COLO829 (cell line): ENCODE measurements at places on chromosomes 12 and 14.
A peak's percentile ranks its signal among the peaks of the same experiment; 100 is the strongest.

DNA sequence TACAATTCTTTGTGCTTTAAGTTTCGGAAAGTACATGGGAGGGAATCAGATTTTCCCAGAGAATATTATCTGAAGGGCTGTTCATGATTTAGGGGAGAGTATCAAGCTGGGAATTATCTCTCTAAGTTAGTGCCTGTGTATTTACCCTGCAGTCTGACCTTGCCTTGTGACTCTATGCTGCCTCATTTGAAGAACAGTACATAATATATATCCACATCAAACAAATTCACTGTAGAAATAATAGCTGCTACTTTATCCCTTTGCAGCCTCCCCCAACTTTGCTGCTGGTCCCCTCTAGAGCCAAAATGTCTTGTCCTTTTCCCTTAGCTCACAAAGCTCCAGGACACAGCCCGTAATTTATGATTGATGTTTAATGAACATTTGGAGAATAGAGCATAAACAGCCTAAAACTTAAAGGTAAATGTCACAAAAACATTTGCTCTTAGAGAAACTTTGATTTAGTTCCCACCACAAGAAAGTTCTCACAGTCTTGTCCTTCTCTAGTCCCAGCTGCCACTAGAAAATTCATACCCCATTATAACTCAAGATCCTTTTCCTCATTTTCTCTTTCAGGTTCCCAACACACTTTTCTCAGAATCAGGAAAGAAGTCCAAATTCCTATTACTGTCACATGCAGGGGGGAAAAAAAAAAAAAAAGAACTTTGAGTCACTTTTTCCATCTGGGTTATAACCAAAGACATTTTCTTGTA, 1009.6 kb downstream of the FLRT2 start:
- no peak for DNase-seq

GRCh38 chr12:130651188-130651959, 64.7 kb downstream of the RIMBP2 start:
- DNase-seq: no peak

DNA sequence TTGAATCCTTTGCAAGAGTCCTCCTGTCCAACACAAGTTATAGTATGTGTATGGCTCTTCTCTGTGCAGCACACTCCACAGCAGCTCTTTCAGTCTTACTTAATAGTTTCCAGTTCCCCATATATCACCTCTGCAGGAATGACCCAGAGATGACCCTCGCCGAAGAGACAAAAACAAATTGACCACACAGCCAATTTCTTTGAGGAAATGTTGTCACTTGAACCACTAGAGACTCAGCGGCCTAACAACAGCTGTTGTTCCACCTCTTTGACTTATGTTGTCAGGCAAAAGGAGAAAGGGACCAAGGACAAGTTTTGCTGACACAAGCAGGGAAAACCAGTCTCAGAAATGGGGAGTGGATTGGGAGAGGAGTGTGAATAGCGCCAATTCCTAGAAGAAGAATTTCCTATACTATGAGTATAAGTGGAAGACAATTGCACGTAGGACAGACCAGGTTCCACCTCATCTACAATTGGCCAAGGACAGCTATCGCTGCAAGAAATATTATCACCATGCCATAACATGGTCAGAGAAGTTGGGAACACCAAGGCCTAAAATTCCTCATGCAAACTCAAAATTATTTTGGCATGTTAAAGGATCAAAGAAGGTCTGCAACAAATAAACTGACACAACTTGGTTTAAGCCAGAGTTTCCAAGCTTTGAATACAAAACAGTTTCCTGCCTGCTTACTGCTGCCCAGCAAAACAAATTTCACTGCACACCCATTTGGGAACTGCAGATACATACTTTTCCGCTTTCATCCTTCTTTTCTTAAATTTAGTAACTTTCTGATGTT, 41.7 kb upstream of the ITPR2 start:
- no peak for DNase-seq

GRCh38 chr14:79947440-79948054, 263.8 kb downstream of the DIO2 start:
- no peak for DNase-seq

GRCh38 chr12:85393606-85394005, 113.6 kb downstream of the ALX1 start:
- no peak for DNase-seq

- no peak for DNase-seq
Measured at GRCh38 chr12:44863867-44864266, 12.2 kb downstream of the NELL2 start.

GRCh38 chr12:3319723-3320492, 171.1 kb upstream of the PRMT8 start:
- no peak for DNase-seq

- no peak for DNase-seq
Measured at GRCh38 chr12:2756756-2757155, 38.0 kb upstream of the FKBP4 start.

DNA sequence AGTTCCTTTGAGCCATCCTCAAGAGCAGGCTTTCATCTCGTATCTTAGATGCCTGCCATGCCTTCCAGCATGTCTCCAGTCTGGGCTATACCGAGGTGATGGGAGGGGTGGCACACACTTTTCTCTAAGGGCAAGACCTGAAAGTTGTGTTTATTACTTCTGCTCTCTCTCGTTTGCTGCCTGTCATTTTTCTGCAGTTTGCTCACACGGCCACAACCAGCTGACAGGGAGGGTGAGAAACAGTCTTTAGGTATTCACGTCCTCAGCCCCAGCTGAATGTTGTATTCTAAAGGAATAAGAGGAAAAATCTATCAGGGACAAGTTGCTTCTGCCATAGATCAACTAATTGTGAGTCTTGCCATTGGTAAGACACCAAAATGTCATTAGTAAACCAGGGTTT, 88.0 kb downstream of the TMTC2 start:
- no peak for DNase-seq

DNA sequence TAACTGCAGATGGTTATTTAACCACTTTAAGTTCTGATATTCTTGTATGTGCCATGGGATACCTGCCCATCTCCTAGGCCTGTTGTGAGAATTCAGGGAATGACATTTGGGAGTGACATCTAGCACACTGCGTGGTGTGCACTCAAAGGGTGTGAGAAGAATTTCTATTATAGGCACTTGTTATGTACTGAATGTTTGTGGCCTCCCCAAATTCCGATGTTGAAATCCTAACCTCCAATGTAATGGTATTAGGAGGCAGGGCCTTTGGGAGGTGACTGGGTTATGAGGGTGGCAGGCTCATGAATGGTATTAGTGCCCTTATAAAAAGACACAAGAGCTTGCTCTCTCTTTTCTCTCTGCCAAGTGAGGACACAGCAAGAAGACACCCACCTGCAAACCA, 27.6 kb downstream of the VCPKMT start:
- no peak for DNase-seq

- peak; percentile 42 for DNase-seq
Measured at GRCh38 chr12:131511391-131511802, 199.5 kb upstream of the SFSWAP start.

DNA sequence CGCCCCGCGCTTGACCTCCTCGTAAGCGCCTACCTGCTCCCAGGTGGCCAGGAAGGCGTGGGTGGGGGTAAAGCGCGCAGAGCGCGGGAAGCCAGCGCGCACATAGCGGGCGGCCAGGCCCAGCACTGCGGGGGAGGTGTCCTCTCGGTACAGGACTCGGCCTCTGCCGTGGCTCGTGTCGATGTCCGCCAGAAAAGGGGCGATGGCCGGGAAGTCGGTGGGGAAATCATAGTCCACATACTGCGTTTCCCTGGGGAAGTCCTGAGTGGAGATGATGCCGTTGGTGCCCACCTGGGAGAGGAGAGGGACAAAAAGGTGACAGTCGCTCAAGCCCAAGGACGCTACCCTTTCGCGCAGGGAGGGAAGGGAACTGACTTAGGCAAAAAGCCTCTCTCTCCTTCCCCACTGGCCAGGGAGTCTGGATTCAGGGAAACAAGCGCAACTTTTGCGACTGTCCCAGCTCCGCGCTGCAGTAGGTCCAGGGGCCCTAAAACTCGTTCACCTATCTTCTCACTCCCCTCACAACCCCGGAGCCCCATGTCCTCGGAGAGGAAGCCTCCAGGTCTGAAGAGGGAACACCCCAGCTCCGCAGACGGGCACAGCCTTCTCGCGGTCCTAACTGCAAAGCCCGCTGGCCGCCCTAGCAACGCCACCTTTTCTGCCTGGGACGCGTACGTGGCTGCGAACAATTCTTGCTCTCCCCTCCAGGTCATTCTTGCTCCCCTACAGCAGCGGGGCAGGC, 815 bp downstream of the NID2 start:
- no peak for DNase-seq

GRCh38 chr12:56766535-56766934, 3.4 kb downstream of the HSD17B6 start:
- no peak for DNase-seq

- no peak for DNase-seq
Measured at GRCh38 chr12:4213471-4213870, 60.1 kb upstream of the CCND2 start.

DNA sequence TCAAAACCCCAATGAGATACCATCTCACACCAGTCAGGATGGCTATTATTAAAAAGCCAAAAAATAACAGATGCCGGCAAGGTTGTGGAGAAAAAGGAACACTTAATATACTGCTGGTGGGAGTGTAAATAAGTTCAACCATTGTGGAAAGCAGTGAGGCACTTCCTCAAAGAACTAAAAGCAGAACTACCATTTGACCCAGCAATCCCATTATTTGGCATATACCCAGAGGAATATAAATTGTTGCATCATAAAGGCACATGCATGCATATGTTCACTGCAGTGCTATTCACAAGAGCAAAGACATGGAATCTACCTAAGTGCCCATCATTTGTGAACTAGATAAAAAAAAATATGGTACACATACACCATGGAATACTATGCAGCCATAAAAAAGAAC, 59.9 kb downstream of the MGST1 start:
- DNase-seq: no peak

DNA sequence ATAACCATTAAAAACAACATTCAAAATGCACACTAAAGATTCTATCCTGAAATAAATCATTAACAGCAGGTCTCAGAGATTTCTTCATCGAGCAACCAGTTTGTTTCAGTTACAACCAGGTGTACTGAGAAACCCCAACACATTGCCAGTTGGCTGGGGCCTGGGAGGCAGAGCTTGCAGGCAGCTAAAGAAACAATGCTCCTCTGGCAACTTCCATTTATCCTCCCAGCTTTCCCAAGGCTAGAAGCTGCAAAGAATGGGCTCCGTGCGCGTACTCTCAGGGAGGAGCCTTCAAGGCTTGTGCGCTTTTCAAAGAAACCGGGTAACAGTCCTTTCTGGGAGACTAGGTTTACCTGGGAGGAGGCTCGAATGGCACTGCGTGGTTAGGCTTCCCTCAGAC, 181.6 kb downstream of the MSRB3 start:
- DNase-seq: no peak

DNA sequence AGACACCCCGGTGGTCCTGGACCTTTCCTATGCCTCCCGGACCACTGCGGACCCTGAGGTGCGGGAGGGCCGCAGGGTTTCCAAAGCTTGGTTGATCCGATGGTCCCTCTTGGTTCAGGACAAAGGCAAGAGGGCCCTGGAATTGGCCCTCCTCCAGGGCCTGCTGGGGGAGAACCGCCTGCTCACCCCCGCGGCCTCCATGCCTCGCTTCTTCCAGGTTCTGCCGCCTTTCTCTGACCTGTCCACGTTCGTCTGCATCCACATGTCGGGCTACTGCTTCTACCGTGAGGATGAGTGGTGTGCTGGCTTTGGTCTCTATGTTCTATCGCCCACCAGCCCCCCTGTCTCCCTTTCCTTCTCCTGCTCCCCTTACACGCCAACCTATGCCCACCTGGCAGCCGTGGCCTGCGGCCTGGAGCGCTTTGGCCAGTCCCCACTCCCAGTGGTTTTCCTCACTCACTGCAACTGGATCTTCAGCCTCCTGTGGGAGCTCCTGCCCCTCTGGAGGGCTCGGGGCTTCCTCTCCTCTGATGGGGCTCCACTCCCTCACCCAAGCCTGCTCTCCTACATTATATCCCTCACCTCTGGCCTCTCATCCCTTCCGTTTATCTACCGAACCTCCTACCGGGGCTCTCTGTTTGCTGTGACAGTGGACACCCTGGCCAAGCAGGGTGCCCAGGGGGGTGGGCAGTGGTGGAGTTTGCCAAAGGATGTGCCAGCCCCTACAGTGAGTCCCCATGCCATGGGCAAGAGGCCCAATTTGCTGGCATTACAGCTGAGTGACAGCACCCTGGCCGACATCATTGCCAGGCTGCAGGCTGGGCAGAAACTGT, 13.8 kb downstream of the CBLN3 start:
- no peak for DNase-seq

GRCh38 chr14:51547701-51548100, 104.0 kb upstream of the FRMD6 start:
- DNase-seq: no peak

- no peak for DNase-seq
Measured at GRCh38 chr12:68206446-68206845, 19.2 kb downstream of the IL26 start.

- no peak for DNase-seq
Measured at GRCh38 chr14:54881235-54881760, 21.3 kb downstream of the GCH1 start.

- DNase-seq: no peak
Measured at GRCh38 chr12:27685274-27685673, 11.0 kb upstream of the REP15 start.

DNA sequence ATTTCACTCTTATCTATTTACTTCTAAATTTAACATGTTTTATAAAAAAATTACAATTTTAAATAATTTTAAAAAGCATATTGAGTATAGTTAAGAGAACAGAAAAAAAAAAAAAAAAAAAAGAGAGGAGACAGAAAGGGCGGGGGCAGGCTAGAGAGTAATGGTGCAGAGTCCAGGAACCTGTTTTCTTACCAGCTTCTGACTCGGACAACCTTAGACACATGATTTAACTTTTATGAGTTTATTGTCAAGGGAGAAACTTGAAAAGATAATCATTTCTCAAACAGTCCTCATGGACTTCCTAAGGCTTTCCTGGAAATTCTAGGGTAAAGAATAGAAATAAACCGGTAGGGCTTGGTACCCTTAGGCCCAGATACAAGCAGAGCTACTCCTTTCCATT, 84.3 kb downstream of the RPS6KA5 start:
- no peak for DNase-seq

- no peak for DNase-seq
Measured at GRCh38 chr14:84453307-84453950, 1076.5 kb upstream of the FLRT2 start.

DNA sequence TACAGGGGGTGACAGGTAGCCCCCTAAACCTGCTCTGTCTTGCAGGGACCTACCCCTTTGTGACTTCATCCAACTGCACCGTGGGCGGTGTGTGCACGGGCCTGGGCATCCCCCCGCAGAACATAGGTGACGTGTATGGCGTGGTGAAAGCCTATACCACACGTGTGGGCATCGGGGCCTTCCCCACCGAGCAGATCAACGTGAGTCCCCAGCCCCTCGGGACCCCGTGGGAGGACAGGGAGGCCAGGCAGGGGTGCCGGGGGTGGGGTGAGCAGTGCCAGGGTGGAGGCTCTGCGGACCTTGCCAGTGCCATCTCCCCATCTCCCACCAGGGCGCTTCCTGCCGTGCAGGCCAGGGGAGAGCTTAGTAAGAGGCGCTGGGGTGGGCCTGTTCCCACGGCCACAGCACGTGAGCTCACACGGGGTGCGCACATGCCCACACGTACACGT, 11.1 kb upstream of the SIVA1 start:
- no peak for DNase-seq

GRCh38 chr12:125006365-125006764, 12.9 kb downstream of the BRI3BP start:
- no peak for DNase-seq
